ENCODE measurements at places on chromosomes 11 and 22.

DNA sequence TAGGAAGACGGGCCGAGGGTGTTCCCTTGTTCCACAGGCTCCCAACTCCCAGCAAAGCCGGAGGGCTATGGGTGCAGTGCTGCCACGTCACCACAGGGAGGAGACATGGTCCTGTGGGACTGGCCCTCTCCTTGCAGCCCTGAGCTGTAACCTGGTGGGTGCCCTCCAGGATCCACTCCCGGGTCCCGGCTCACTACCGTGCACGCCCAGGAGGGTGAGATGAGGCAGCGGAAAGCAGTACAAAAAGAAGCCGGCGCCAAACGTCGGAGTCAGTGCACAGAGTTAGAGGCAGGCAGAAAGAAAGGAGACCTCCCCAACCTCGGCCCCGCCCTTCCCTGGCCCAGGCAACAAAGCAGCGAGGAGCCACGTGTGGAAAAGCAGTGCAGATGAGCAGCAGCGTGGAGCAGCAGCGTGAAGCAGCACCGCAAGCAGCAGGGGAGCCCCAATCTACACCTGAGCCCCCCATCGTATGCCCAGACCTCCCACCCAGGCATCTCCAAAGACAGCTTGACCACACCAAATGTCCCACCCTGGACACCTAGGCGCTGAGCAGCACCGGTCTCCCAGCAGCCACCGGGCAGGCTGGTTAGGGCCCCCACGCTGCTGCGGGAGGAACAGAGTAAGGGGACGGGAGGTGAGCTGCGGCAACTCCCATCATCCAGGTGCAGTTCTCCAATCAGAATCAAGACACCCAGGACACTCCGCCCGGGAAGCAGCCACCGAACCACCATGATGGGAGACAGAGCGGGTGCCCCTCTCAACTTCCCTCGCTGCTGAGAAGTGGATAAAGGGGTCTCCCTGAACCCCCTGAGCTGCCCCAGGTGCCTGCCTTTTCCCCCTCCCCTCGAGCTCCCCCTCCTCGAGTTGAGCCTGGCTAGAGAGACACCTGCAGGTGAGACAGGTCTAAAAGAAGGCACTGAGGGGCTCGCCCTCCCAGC, 28.8 kb downstream of the IGSF9B start:
- DNase-seq: peak; percentile 80

DNA sequence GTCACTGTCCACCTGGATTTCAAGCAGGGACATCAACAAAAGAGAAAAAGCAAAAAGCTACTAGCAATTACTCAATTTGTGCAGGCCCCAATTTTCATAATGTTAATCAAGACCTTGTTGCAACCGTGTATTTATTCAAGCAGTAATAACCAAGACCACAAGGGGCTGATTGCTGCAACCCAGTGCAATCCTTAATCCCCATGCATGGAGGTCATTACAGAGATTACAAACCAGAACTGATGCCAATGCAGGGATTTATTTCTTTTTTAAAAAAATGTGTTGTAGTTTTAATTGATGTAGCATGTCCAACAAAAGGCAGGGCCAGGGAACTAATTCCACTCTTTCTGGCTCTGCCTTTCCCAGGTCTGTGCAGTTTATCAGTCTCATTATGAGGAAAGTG, 18.4 kb downstream of the TECTA start:
- peak; percentile 40 for DNase-seq

DNA sequence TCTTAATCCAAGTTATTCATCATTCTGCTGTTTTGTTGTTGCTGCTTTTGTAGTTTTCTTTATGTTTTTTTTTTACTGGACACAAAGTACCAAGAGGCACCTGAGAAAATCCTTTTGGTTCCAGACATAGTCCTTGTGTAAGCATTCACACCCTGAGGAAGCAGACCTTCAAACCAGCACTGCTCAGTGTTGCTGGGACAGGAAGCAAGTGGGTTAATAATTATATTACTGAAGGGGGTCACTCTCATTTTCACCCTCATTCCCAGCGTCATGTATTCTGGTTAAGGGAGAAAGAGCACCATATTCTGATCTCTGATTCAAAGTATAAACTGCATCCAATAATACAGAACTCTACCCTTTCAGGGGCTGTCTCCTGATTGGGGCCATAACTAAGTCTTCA, 5.9 kb upstream of the ALKBH3 start:
- DNase-seq: no peak

DNA sequence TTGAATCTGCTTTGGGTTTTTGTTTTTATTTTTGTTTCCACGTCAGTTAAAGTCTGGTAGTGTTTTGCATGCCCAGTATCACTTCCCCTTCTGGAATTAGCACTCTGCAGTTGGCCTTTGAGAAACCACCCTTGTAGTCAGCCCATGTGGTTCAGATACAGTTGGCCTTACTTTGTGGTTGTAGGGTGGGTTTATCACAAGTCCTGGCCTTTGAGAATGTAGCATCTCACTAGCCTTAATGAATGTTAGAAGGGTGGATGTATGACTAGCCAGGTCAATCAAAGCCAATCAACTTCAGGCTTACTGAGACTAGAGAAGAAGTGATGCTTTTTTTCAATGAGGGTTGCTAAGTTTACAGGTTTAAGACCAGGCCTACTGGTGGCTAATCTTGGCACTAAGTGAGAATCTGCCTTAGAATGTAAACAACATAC, 19.8 kb downstream of the ARL14EP start:
- DNase-seq: no peak

- DNase-seq: no peak
These were observed 66.0 kb downstream of the GRK3 start for GRCh38 chr22:25630447-25630846.

DNA sequence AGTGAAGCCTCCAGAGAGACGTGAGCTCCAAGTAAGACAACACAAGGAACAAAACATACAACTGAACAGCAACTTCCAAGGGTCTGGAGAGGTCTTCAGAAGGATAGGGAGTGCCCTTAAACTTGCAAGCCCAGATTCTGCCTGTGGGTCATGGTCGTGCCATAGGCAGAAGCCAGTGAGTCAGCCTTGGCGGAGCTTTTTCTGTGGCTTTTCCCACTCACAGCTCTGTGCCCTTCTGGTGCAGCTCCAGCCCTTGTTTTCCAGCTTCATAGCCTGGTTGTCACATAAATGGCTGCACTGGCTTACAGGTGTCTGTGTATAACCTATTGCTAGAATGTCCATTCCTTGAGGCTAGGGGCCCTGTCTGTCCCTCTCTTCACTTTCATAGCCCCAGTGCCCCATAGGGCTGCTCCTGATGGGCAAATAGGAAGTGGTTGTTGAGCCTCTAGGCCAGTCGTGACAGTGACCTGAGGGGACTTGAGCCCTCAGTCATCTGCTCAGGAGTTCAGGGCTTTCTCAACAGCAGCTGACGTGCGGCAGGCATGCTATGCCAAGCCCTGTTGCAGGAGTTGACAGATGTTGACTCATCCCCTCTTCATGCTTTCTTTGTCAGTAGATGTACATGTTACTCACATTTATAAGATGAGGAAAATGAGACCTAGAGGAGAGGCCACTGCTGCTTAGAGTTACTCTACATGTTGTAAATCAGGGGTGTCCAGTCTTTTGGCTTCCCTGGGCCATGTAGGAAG, 7.4 kb downstream of the MED15 start:
- no peak for DNase-seq

DNA sequence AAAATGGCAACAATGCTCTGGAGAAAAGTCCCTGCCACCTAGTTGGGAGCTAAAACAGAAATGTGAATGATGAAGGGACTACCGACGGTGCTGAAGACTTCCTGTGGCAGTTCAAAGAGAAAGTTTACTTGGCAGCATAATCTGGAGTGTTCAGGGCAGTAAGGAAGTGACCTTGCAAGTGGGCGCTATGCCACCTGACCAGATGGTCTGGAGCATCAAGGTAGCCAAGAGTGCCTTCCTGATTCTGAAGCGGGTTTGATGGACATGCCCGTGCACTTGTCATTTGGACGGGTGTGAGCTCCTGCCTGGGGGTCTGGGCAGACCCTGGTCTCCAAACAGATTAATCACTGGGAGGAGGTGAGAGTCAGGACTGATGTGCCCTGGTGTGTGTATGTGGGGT, 1.8 kb upstream of the SNX19 start:
- no peak for DNase-seq

- DNase-seq: no peak
These were observed 5.3 kb upstream of the RHOD start for GRCh38 chr11:67051180-67051893.

- DNase-seq: no peak
These were observed 86.3 kb upstream of the VPREB1 start for GRCh38 chr22:22158207-22158816.

DNA sequence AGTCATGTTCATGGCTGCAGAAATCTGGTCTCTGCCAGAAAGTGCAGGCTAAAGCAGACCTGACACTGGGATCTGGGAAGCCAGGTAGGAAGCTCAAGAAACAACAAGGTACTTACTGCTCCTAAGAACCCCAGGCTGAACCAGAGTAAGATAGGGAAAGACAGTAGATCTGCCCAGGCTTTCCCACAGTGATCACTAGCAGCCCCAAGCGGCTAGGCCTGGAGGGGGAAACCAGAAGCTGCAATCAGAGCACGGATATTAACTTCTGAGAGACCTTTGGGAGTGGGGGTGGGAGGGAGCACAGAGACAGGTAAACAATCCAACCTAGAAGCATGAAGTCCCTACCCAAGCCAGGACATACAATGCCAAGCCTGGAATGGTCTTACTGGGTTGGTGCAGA, 135.2 kb upstream of the C11orf58 start:
- peak; percentile 50 for DNase-seq

- DNase-seq: no peak
These were observed 43.8 kb downstream of the MAP6 start for GRCh38 chr11:75625021-75625420.

DNA sequence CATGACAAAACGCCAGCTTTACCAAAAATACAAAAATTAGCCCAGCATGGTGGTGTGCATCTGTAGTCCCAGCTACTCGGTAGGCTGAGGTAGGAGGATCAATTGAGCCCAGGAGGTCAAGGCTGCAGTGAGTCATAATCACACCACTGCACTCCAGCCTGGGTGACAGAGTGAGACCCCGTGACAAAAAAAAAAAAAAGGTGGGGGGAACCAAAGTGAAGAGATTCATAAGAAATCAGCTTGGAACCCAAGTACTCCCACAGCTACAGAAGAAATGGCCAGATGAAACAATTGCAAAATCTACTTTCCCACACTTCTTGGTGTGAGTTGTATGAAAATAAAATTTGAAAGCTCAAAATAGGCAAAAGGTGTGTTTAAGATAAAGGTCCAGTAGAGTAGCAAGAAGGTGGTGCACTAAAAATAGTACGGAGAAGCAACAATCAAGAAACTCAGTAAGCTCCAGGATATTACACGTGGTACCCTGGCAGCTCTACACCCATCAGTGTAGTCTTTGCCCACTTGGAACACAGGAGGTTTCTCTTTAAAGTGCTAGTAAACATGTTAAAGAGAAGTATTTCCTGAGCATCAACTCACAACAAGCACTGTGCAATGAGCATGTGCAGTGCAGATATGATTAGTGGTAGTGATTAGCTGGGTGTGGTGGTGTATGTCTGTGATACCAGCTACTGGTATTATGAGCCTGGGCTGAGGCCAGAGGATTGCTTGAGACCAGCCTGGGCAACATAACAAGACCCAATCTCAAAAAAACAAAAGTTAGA, 5.3 kb downstream of the HARBI1 start:
- no peak for DNase-seq

Measured in HuH-7 (cell line).